SK-N-DZ (cell line): ENCODE measurements at places on chromosomes 11 and 22.

DNA sequence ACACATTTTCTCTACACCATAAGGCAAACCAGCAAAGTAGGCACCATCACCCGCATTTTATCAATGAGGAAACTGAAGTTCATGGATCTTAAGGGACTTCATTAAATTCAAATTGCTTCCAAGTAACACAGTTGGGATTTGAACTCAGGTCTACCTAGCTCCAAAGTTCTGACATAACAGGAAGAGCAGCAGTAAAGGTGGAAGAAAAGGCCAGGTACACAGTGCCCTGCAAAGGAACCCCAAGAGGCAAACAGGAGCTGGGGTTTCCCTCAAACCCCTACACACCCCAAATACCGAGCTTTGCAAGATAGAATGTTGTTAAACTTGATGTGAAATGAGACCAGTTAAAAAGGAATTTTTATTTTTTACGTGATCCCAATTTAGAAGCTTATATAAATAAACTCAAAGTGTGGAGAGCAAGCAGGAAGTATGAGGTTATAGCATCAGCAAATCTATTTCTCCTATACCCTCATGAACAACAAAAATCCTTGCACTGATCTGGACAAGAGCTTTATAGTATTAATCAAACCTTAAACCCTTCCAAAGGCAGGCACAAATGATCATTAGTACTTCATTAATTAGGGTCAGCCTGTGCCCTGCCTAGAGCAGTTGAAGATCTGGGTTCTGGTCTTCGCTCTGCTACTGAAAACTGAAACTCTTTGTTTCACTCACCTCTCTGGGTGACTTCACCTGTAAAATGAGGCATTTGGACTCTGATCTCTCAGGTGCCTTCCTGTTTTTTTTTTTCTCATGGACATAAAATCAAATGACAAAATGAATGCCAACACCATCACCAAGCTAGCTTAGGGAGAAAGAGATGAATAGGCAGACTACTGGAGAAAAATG lies 36.5 kb downstream of the SYTL2 start:
- DNase-seq, result no peak

- no peak for DNase-seq
Measured at GRCh38 chr22:30336752-30337460, 10.2 kb upstream of the TBC1D10A start.

DNA sequence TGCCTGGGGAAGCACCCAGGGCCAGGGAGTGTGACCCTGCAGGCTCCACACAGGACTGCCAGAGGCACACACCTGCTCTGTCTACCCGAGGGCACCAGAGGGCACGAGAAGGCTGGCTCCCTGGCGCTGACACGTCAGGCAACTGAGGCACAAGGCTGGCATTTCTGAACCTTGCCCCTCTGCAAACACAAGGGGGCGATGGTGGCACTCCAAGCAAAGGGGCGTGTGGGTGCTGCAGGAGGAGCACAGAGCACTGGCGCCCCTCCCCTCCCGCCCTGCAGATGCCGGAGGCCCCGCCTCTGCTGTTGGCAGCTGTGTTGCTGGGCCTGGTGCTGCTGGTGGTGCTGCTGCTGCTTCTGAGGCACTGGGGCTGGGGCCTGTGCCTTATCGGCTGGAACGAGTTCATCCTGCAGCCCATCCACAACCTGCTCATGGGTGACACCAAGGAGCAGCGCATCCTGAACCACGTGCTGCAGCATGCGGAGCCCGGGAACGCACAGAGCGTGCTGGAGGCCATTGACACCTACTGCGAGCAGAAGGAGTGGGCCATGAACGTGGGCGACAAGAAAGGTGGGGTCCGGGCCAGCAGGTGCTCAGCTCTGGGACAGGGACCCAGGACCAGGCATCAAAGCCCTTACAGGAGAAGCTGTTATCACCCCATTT lies 20.8 kb upstream of the TXNRD2 start:
- DNase-seq, result peak; percentile 90

GRCh38 chr22:19174106-19175025 lies 4.2 kb downstream of the SLC25A1 start:
- no peak for DNase-seq

GRCh38 chr22:23269441-23270211 lies 89.3 kb downstream of the BCR start:
- no peak for DNase-seq

- no peak for DNase-seq
Measured at GRCh38 chr11:613369-613968, 2.3 kb downstream of the IRF7 start.

- no peak for DNase-seq
Measured at GRCh38 chr11:30328681-30329080, 5.8 kb downstream of the ARL14EP start.

- DNase-seq, result peak; percentile 57
Measured at GRCh38 chr11:94303966-94304958, at the start of gene IZUMO1R. TSS of gene IZUMO1R (plus strand) at chr11:94304580. CDS start at chr11:94305637, 1,057 bp downstream.

DNA sequence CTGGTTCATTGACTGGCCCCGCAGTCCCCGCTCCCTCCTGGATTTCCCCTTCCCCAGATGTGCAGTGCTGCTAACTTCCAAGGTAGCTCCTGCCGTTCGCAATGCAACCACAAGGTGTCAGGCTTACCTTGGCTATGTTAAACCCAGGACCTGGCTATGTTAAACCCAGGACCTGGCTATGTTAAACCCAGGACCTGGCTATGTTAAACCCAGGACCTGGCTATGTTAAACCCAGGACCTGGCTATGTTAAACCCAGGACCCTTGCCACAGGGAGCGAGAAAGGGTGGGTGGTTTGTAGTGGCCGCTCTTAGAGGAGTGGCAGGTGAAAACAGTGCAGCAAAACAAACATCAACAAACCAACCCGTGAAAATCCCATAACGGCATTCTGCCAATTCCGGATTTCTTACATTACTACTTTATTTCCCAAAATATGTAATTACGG lies 2.9 kb upstream of the ADAMTS8 start:
- peak; percentile 64 for DNase-seq

DNA sequence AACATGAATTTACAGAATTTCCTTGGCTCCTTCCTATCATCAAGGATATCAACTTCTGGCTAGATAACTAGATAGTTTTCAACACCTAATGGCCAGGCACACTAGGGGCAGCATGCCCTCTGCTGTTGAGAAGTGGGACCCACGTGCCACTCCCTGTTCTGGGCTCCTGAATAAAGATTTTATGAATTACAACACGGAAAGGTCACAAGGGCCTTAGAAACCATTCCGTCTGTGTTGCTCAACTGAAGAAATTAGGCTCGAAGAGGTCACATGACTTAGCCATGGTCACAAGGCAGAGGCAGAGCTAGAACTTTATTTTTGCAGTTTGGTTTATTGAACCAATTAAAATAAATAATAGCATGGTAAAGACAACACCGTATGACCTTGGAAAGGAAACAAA lies 36.0 kb downstream of the PRCP start:
- DNase-seq, result peak; percentile 32

- peak; percentile 74 for DNase-seq
Measured at GRCh38 chr11:66388780-66389386, 17.3 kb upstream of the SLC29A2 start.

GRCh38 chr11:62546244-62546928 lies at the start of gene AHNAK:
TSS of gene AHNAK (minus strand) at chr11:62546806. CDS start at chr11:62536098, 10,708 bp downstream.
- DNase-seq, result peak; percentile 53

- no peak for DNase-seq
Measured at GRCh38 chr11:66281001-66281400, 3.0 kb downstream of the CNIH2 start.

DNA sequence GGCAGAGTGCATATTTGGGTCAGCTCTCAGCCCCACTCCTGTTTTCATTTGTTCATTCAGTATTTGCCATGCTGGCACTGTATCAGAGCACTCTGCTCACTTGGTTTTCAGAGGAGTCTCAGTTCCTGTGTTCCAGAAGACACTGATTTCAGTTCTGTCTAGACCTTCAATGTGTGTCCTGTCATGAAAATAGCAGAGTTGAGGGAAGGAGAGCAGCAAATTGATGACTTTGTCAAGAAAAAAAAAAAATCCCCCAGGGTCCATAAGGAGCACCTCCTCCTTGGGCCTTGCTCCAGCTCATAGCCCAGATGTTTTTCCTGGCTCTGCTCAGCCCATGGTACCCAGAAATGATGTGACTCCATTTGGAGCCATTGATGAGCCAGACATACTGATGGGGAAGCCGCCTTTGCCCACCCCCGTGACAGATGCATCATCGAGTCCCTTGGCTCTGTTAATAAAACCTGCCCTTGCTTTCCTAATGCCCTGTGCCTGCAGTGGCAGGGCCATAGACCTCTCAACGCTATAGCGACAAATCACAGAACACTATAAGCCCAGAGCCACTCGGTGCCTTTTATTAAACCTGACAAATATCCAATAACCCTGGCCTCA lies 107.0 kb downstream of the PKNOX2 start:
- no peak for DNase-seq

- no peak for DNase-seq
Measured at GRCh38 chr11:104799251-104799650, 99.0 kb downstream of the CASP12 start.

- DNase-seq, result peak; percentile 29
Measured at GRCh38 chr11:43681401-43681942, 934 bp downstream of the HSD17B12 start.

GRCh38 chr11:92929653-92930052 lies 39.8 kb upstream of the MTNR1B start:
- no peak for DNase-seq

DNA sequence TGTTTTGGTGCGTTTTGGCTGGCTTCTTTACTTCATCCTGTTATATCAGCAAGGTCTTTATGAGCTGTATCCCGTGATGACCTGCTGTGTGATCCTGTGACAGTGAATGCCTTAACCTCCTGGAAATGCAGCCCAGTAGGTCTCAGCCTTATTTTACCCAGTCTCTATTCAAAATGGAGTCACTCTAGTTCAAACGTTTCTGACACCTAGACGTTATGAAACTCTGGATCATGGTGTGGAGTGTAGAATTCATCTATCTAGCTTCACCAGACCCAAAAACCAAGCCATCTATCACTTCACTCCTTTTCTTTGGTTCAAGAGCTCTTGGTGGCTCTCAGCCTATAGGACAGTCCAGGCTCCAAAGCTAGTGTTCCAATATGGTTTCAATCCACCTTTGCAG lies 28.2 kb upstream of the ZDHHC13 start:
- DNase-seq, result no peak

- DNase-seq, result no peak
Measured at GRCh38 chr11:107713009-107713408, 1.2 kb upstream of the SLN start.

GRCh38 chr11:109865548-109866186 lies 227.5 kb upstream of the ZC3H12C start:
- no peak for DNase-seq

GRCh38 chr22:26336773-26337172 lies 92.3 kb upstream of the ASPHD2 start:
- no peak for DNase-seq

DNA sequence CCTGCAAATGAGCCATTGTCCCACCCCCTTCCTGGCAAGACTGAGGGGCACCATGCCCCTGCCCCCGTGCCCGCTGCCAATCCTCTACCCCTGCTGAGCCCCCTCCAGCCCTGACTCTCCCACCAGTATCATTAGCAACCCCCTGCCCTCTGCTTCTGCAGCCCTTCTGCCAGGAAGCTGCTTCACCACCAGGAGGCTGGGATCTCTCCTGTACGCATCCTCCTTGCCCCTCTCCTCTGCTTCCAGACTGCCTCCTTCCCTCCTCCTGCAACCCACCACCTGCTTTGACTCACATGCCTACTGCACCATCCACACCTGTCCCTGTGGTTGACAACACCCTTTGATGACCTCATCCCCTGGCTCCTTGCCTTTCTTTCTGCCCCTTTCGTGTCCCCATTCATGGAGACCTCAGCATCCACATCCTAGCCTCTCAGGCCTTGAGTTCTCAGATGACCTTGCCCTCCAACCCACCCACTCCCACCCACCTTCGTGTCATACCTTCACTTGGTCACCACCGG lies 13.4 kb upstream of the PNPLA3 start:
- DNase-seq, result no peak

- DNase-seq, result peak; percentile 77
Measured at GRCh38 chr11:80669620-80670019, 1228.8 kb upstream of the TENM4 start.

GRCh38 chr11:131773626-131774025 lies 403.2 kb downstream of the NTM start:
- DNase-seq, result no peak

- no peak for DNase-seq
Measured at GRCh38 chr22:19128946-19129727, 2.0 kb upstream of the TSSK2 start.

DNA sequence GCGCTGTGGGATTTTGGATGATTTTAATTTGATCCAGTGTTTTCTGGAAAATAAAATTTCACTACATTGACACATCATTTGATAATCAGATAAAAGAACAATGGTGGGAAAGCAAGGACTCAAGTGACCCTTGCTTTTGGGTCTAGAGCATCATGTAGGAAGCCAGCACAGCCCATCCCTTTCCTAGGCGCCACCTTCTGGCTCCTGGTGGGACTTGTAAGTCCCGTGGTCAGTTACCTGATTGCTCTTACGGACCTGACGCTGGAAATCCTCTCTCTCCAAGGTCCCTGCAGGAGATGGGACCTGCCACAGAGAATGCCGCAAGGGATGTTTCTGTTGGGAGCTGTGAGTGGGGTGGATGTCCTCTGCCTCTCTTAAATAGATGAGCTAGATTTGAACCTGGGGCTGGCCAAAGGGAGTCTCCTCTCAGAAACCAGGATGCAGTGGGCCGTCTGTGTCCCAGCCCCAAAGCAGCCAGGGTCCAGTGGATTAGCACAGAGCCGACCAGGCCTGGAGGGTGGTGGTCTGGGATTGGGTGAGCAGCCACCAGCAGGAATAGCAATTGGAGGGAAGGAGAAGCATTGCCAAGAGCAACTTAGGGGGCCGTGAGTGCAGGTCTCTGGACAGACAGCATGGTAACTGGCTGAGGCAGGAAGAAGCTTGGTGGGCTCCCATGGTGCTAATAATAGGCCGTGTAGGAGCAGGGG lies 21.7 kb downstream of the TIMP3 start:
- peak; percentile 66 for DNase-seq

DNA sequence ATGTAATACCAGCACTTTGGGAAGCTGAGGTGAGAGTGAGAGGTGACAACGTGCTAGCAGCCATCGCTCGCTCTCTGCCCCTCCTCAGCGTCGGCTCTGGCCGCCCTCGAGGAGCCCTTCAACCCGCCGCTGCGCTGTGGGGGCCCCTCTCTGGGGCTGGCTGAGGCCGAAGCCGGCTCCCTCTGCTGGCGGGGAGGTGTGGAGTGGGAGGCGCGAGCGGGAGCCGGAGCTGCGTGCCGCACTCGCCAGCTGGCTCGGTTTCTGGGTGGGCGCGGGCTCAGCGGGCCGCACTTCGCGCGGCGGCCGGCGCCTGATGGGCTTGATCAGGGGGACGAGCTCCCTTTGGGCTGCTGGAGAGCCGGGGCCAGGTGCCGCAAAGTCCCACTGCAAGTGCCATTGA lies 98.9 kb upstream of the UBASH3B start:
- peak; percentile 22 for DNase-seq

DNA sequence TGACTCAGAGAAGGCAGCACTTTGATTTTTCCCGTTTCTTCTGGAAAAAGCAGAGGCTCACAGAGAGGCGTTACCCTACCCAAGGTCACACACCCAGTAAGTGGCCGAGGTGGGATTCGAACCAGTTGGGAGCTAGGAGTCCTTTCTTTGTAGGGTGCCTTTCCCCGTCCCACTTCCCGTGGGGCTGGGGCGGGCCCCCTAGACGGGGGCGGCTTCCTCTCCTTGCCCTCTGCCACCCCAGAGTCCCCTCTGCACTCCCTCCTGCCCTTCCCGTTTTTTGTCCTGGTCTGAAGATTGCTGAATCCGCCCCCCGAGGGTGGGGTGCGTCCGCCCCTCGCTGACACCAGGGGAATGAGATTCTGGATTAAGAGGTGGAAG lies 747 bp downstream of the TPCN2 start:
- no peak for DNase-seq
